Left kidney (tissue), 8 donors: ENCODE measurements at places on chromosomes 12 and 14.
A peak's percentile ranks its signal among the peaks of the same experiment; 100 is the strongest.

DNA sequence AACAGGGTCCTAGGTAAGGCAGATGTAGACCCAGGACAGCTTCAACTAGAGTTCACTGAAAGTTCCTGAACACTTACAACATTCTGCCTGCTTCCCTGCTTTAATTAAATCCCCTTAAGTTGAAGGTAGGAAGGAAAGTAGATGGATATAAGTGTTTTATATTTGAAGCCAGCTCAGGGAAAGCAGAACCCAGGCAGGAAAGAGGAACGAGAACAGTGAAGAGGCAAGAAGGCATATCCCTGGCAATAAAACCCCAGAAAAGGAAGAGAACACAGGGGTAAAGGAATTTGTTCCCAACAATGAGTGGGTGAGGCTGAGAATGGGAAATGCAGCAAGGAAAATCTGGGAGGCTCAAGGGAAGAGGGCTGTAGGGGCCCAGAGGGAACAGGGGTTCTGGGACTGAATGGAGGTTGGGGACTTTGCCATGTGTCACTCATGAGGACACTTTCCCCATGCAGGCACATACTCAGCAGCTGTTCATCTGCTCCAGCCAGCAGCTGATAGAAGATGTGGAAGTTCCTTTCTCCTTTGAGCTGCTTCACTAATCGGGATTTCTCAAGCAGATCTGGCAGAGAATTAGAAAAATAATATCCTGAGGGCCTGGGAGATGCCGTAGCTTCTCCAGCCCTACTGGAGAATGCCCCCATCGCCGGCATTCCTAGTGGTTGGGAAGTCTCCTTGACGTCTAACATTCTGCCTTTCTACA lies 3.7 kb downstream of the MYO1A start:
- DNase-seq, result no peak

DNA sequence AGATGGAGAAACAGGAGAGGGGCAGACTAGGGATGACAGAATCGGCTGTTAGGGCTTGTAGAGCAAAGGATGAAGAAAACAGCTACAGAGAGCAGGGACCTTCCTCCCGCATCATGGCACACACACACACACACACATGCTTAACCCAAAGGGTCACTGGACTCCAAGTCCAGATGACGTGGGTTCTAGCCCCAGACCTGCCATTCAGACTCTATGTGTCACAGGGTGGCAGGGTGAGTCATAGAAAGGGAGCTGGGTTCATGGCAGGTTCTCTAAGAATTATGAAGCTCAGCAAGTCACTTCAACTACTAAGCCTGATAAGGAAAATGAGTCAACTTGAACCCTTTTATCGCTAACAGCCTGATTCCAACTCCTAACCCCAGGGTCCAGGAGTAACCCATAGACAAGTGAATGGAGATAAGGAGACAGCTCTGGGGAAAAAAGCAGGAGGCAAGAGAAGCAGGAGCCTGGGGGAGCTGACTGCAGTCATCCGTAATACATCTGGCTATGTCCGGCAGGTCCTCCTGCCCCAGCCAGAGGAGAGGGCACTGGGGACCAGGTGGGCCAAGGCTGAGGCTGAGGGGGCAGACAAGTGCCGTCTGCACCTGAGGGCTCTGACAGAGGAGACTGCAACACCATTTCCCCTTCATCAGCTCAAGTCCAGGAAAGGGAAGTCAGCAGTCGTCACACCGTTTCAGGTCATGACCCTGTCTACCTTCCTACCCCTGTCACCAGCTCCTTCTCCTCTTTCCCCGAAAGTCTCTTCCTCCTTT lies 3.6 kb upstream of the TNFRSF1A start:
- no peak for DNase-seq

- no peak for DNase-seq
These were observed 27.9 kb downstream of the BORCS5 start for GRCh38 chr12:12384571-12385340.

GRCh38 chr14:69630360-69630759 lies 19.0 kb downstream of the SUSD6 start:
- no peak for DNase-seq

DNA sequence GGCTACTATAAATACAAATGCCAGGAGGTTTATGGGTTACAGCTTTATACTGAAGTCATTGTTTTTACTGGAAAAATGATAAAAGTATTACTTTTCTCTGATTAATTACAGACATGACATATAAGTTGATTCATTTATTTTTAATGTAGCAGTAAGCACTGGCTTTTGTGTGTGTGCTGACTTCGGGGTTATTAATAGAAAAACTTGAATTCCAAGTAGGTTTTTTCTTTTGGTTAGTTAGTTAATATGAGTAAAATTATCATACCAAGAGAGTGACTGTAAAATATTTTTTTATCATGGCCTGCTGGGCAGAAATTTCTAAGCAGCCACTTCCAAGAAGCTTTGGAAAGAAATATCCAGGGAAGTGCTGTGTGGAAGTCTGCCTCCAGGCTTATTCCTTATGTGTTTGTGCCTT lies 56.4 kb downstream of the IFT81 start:
- no peak for DNase-seq

DNA sequence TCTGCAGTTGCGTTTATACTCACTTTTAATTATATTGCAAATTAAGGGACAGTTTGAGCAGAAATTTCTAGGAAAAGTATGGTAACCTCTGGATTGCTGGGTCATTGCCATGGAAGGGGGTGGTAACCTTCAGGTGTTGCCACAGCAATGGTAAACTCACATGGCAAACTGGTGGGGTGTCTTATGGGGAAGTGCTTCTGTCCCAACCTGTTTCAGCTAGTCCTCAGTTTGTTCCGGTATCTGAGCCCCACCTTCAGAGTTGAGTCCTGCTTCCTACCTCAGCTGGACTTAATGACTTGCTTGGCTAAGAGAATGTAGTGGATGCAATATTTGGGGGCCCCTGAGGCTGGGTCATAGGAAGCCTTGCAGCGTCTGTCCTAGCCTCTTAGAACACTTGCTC lies 7.3 kb upstream of the CLMN start:
- DNase-seq, result no peak

DNA sequence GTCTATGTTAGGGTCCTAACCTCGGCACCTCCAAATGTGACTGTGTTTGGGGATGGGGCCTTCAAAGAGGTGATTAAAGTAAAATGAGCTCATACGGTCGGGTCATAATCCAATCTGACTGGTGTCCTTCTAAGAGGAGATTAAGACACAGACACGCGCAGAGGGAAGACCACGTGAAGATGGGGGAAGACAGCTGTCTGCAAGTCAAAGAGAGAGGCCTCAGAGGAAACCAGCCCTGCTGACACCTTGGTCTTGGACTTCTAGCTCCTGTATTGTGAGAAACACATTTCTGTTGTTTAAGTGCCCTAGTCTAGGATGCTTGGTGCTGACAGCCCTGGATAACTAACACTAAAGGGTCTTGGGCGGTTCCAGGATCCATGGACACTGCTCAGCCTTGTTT lies 109.6 kb downstream of the DICER1 start:
- DNase-seq, result no peak

DNA sequence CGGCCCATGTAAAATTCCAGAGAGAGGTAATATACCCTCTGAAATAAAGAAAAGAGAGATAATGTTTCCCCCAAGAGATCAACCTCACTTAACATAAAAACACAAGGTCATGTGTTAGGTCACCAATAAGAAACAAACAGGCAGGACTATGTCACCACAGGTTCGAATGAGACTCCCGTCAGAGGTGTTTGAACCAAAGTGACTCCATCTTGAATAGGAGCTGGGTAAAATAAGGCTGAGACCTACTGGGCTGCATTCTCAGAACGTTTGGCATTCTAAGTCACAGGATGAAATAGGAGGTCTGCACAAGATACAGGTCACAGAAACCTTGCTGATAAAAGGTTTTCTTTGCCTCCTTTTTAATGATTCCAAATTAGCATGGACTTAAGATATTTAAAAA lies 6.5 kb downstream of the PYGL start:
- no peak for DNase-seq

GRCh38 chr12:13379531-13380188 lies 183.1 kb downstream of the EMP1 start:
- DNase-seq, result no peak

- no peak for DNase-seq
These were observed 8.3 kb downstream of the C3AR1 start for GRCh38 chr12:8057839-8058238.

GRCh38 chr12:69900720-69901131 lies 75.7 kb downstream of the MYRFL start:
- peak; percentile 84 for DNase-seq

DNA sequence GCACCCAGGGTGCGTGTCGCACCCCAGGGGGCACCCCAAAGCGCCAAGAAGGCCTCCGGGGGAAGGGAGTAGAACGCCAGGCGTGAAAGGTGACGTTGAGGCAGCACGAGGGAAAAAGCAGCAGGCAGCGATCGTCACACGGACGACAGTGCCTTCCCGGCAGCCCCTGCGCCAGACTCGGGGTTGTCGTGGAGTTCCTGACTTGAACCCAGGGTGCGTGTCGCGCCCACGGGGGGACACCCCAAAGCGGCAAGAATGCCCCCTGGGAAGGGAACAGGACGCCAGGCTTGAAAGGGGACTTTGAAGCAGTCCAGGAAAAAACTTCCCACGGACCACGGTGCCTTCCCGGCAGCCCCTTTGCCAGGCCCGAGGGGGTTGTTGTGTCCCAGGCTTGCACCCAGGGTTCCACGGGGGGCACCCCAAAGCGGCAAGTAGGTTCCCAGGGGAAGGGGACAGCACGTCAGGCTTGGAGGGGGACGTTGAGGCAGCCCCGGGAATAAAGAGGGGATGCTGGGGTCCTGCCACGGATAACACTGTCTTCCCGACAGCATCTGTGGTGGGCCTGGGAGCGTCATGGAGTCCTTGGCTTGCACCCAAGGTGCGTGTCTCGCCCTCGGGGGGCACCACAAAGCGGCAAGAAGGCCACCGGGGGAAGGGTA lies 159.2 kb upstream of the ALG10B start:
- DNase-seq, result no peak

- DNase-seq, result peak; percentile 56
These were observed 74.6 kb downstream of the GLRX5 start for GRCh38 chr14:95609398-95609990.

GRCh38 chr14:68511129-68512047 lies 281.5 kb downstream of the ZFP36L1 start:
- DNase-seq, result no peak

DNA sequence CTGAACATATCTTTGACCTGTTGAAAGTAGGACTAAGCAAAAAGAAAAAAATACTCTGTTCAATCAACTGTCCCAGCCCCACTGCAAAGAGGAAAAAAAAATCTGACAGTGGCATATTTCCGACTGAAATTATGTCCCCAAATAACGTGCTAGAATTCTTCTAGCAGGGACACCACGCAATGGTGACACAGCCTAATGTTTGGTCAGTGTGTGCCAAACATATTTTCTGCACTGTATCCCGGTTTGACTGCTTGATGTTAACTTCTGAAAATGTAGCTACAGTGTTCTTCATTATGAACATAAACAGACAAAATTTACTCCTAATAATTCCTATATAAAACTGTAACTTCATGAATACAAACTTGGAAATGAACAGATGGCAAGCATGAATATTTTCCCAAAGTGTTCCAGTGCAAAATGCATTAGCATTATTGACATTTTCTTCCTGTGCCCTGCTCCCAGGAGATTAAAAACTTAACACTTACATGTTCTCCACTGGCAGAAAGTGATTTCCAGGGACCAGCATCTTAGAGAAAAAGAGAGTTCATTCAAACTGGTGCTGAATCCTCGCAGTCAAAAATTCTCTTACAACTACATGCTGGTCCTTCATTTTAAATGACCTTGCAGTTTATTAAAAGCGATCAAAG lies 72.4 kb upstream of the SYT1 start:
- no peak for DNase-seq

DNA sequence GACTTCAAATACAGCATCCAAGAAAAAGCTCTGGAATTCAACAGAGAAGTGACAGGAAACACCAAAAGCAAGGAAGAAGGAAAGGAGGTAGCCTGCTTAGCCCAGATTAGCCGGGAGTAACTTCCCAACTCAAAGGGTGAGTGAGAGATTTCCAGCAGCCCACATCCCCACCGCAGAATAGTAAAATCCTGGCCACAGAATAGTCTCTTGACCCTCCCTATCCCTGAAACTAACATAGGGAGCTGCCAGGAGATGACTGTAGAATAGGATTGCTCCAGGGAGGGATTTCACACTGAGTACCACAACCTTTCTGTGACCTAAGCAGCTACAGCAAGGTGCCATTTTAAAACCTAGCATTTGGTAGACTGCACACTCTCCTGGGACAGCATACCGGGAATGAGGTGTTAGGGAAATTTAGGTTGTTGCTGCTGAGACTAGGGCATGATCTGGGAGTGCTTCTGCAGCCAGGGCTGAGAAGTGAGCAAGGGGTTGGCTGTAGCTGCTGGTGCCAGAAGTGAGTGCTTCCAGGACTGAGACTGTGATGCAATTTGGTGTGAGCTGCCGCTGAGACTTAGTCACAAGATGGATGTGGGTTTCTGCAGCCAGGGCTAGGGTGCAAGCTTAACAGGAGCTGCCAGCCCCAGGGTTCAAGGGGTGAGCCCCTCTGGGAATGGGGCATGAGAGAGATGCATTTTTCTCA lies 66.0 kb downstream of the TMTC3 start:
- DNase-seq, result no peak

GRCh38 chr12:91792597-91792996 lies 353.0 kb downstream of the BTG1 start:
- DNase-seq, result no peak

DNA sequence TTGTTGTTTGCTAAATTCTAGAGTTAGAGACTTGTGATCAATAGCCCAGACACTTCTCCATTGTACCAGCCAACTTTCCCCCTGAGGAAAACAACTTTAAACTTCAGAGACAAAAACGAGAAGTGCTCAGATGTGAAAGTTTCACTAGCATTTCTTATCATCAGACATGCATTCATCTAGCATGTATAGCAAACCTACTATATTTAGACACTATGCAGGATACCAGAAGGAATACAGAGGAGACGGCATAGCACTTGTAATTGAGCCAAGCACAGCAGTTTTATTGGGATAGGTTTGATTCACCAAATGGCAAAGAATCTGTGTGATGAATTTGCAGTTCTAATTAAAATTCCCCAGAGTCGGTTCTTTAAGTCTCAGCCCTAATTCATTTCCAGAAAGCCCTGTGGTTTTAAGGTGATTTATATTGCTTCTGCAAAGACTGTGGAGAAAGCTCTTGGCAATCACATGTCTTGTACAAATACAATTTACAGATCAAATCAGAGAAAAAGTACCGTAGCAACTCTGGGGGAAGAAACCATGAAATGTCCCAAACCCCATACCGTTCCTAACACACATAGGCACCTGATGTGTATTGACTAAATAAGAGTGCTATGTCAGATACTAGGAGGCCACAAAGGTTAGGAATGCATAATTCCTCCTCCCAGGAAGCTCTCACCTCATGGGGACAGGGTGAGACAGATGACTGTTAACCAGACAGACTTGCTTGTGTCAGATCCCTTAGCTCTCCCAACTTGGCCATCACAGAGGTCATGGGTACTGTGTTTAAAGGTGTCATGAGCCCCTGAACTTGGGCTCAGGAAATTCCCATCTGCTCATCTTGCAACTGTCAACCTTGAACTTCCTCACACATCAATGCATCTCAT lies 69.6 kb upstream of the KRAS start:
- no peak for DNase-seq

- no peak for DNase-seq
These were observed 13.5 kb downstream of the C3AR1 start for GRCh38 chr12:8052679-8053078.

- no peak for DNase-seq
These were observed 1.3 kb downstream of the KSR2 start for GRCh38 chr12:117967512-117967911.

- DNase-seq, result no peak
These were observed 136.4 kb upstream of the LGR5 start for GRCh38 chr12:71303199-71303598.

GRCh38 chr12:50258167-50258551 lies 25.2 kb downstream of the LIMA1 start:
- no peak for DNase-seq
